ENCODE measurements at places on chromosomes 7 and 10.
A peak's percentile ranks its signal among the peaks of the same experiment; 100 is the strongest.

DNA sequence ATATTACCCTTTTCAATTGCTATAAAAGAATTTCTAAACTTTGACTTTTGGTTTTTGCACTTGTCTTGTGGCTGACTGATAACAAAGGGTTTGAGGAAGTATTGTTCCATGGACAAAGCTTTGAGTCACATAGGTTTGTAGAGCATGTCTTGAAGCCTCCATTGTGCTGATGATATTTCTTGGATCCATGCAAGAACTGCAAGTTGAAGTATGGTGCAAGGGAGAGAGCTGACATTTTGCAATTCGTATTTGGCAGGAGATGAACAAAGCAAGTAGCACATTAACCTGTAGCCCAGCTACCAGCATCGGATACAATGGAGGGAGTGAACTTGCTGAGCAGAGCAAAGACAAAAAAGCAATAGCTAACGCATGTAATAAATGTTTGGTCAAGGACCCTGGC, 23.4 kb downstream of the MGAM2 start:
- no peak for DNase-seq

- peak; percentile 63 for DNase-seq
Observed at GRCh38 chr10:86953747-86954680, 3.4 kb downstream of the MMRN2 start.

DNA sequence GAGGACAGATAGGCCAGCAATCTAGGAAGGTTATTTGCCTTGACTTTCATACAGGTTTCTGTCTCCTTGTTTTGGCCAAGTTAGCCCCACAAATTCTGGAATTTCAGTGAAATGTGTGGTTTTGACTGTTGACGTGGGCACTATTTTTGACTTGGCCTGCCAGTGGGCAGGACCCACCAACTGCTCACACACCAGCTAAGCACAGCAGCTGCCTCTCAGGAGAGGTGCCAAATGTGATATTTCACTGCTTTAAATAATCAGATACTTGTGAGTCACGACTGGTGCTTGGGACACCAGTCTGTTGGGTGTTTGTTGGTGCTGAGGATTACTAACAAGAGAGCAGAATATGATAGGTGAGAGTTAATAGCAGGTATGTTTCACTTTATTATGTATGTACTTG, 409.7 kb upstream of the MTPN start:
- no peak for DNase-seq

- DNase-seq, result no peak
Observed at GRCh38 chr7:55423277-55423711, 58.2 kb downstream of the LANCL2 start.

- no peak for DNase-seq
Observed at GRCh38 chr10:114070710-114071109, 27.0 kb downstream of the ADRB1 start.

DNA sequence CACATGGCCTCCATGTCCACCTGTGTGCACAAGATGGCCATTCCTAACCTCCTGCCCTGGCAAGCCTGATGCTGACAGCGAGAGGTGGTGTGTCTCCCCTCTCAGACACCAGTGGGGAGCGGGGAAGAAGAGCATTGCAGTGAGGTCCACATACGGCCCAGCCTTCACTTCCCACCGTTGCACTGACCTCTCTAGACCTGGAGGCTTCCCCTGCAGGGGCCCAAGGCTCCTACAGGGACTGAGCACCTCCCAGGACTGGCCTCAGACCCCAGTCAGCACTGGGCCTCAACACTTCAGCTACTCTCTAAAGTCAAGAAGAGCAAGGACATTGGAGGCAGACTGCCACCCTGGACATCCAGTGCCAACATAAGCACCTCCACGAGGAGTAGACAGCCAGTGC, 15.9 kb downstream of the STK32C start:
- no peak for DNase-seq

DNA sequence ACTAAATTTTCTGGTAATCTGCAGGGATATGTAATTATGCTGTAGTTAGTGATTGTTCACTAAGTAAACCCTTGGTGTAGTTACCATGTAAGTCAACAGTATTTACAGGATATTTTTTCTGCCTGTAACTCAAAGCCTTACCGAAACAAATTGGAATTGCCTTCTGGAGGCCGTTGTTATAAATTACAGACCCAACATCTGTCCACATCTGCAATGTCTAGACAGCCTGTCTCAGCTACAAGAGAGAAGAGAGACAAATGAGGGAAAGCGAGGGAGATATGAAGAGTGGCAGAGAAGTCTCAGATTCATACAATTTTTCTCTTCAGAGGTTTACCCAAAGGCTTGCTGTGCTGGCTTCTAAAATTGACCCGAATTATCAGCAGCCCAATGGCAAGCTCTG, 23.7 kb upstream of the BTRC start:
- DNase-seq, result no peak

- no peak for DNase-seq
Observed at GRCh38 chr10:28374036-28374435, 71.2 kb upstream of the MPP7 start.

GRCh38 chr7:148701414-148701813, 2.7 kb downstream of the CUL1 start:
- DNase-seq, result no peak

DNA sequence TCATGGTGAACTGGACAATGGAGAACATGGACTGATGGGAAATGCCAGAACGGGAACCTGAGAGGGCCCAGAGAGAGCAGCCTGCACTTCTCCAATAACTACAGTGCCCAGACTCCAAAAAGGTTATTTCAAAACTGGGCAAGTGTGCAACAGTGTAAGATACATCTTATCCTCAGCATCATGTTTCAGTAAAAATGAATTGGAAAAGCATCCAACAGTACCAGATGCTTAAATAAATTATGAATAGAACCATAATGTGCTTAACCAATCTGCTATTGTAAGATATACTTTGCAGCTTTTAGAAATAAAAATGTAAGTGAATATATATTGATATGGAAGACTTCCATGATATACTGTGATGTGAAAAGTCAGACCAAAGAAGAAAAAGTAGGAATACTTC, 303.3 kb downstream of the GRID1 start:
- no peak for DNase-seq

- no peak for DNase-seq
Observed at GRCh38 chr7:77674878-77675277, 21.4 kb upstream of the RSBN1L start.

DNA sequence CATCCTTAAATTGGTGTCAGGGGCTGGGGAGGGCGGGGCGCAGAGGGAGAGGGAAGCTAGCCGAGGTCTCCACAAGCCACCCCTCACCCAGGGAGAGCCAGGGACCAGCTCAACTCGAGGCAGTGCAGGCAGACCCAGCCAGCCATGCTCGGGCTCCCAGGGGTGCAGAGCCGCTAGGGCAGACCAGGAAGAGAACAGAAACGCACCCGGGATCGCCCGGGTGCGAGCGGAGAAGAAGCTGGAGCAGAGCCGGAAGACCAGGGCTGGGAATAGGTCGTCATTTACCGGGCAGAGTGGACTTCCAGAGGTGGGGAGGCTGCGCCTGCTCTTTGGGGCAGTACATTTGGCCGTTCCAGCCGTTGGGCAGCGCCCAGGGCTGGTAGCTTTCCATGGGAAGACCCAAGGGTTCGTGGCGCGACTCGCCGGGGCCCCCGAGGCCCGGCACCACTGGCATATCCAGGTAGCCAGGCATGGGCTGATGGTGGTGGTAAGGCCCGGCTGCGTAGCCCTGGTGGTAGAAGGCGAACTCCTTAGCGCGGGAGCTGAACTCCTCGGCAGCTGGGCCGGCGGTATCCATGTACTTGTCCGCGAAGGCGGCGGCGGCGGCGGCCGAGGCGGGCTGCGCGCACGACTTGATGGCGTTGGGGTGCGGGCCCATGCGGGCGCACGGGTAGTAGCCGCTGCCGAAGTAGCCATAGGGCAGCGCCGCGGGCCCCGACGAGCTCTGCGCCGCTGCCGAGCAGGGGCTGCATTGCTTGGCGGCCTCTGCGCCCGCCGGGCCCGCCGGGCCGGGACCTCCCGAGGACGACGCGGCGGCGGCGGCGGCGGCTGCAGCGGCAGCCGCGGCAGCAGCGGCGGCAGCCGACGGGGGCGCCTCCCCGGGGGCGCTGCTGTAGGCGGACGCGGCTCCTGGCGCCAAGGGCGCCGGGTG, 755 bp downstream of the HOXA13 start:
- DNase-seq, result no peak

- no peak for DNase-seq
Observed at GRCh38 chr10:90204131-90204955, 503.0 kb downstream of the KIF20B start.

GRCh38 chr7:142862351-142862750, 7.5 kb downstream of the EPHB6 start:
- no peak for DNase-seq

GRCh38 chr10:103766751-103767505, 88.4 kb downstream of the SH3PXD2A start:
- no peak for DNase-seq

DNA sequence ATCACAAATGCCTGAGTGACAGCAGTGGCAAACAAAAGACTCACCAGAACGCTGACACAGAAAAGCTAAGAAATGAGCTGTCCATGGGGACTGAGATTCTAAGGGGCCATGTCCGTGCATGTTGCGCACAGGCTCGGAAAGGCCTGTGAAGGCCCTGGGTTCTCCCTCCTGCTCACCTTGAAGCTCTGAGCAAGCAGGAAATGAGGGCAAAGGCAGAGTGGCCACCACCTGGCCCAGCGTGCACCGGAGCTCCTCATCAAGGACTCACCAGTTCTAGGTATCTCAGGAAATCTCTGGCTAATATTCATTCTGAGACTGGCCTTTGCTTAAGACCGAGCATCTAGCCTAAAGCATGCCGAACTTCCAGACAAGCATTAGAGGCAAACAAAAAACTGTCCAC, 52.7 kb downstream of the MAD1L1 start:
- no peak for DNase-seq

DNA sequence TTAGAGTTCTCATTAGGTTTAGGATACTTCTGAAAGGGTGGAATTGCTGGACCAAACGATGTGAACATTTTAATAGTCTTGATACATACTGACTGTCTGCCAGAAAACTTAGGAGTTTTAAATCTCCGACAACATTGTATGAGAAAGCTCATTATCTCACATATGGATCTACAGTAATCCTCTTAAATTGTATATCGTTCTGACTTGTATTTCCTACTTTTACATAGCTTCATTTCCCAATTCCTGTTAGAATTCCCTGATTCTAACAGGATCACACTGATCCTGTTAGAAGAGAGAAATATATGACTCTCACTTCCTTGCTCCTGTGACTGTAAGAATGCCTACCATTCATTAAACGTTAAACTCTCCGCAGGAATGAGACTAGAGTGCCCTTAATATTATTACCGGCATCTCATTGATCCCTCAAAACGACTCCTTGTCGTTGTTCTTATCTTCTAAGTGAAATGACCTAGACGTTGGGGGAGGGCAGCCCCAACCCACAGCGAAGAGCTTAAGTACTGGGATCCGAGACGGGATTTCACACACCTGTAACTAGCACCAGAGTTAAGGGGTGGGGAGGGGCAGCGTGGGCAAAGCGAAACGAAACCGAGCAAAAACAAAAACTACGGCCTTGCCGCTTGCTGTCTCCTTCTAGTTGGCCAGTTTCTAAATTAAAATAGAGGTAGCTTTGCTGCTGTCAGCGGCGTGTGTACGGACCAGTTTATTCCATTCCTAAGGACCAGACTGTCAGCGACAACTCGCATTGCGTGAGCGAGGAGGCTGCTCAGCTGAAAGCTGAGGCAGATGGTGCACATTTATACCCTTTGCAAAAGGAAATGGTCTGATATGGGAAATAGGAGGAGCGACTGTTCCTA, 678 bp upstream of the TMEM106B start:
- DNase-seq, result no peak

GRCh38 chr10:94183666-94184264, 179.0 kb downstream of the NOC3L start:
- no peak for DNase-seq

GRCh38 chr7:155144371-155144770, 74.2 kb downstream of the HTR5A start:
- DNase-seq, result no peak

GRCh38 chr7:42478717-42479116, 241.7 kb upstream of the GLI3 start:
- no peak for DNase-seq

DNA sequence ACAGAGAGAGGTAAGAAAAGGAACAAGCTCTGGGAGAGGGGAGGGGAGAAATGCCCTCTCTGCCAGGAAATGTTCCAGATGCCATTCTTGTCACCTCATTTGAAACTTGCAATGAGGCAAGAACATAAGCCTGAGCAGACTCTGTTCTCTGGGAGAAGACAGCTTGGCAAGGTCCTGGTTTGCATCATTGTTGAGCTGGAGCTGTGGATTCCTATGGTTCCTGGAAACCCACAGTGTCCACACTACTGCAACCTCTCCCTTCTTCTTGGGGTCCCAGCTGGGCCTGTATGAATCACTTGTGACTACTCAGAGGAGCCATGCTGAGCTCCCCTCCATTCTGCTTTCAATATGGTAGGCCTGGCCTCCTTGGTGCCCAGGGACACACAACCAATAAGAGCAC, 60.8 kb upstream of the HECTD2 start:
- peak; percentile 17 for DNase-seq

- DNase-seq, result no peak
Observed at GRCh38 chr7:92778972-92779371, 57.4 kb downstream of the CDK6 start.

DNA sequence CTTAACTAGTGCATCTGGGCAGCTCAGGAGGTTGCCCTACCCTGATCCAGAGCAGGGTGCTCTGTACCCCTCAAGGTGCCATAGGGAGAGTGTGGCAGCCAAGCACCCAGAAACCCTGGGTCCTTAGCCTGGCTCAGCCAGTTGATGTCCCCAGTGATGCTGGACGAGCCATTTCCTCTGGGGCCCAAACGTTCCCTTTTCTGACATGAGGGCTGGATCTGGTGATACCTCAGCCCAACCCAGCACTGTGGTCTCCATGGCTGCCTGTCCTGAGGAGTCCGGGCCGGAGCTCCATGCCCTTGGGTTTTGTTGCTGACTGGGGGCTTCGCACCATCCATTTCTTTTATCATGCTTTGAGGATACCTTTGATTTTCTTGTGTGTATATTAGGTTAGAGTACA, 87.9 kb upstream of the IKZF1 start:
- no peak for DNase-seq

- no peak for DNase-seq
Observed at GRCh38 chr10:79268161-79268601, 79.1 kb upstream of the PPIF start.

DNA sequence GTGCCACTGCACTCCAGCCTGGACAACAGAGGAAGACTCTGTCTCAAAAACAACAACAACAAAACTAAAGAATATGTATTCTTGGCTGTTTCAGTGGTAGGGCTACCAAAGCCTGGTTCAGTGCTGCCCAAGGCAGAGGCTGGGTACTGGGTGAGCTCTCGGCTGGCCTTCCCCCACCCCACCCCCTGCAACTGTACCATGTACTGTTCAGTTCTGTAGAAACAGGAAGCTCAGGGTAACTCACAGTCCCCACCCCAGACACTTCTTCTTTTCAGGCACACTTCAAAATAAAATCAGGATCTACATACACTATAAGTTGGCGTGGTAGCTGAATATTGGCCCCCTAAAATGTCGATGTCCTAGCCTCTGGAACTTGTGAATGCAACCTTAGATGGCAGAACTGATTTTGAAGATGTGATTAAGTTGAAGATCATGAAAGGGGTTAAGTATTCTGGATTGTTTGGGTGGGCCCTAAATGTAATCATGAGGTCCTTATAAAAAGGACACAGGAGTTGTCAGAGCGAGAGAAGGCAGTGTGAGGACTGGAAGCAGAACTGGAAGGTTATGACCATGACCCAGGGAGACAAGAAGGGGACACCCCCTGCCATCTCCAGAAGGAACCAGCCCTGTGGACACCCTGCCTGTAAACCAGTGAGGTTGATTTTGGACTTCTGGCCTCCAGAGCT, 31.2 kb downstream of the TBXAS1 start:
- no peak for DNase-seq

- no peak for DNase-seq
Observed at GRCh38 chr10:128064970-128065580, 61.1 kb downstream of the MKI67 start.

Measured in endothelial cell (in vitro differentiated cells).